ENCODE measurements at places on chromosomes 3 and 15.
A peak's percentile ranks its signal among the peaks of the same experiment; 100 is the strongest.

DNA sequence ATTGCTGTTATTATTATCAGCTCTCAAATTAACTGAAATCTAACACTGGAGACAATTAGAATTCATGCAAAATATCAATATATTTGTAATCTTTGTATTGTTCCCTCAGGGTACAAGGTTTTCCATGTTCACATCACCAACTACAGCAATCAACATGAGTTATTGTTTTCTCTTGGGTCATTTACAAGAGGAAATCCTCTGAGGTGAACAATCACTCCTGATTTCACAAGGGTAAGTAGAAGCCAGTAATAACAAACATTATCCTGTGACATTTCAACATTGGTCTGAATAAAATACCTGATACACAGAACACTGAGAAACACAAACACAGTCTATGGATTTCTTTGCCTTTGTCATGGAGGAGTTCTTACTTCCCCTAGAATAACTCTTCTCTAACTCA lies 174.0 kb downstream of the SUCNR1 start:
- DNase-seq: no peak

- DNase-seq: peak; percentile 85
Observed at GRCh38 chr15:36362509-36362915, 216.9 kb upstream of the CDIN1 start.

DNA sequence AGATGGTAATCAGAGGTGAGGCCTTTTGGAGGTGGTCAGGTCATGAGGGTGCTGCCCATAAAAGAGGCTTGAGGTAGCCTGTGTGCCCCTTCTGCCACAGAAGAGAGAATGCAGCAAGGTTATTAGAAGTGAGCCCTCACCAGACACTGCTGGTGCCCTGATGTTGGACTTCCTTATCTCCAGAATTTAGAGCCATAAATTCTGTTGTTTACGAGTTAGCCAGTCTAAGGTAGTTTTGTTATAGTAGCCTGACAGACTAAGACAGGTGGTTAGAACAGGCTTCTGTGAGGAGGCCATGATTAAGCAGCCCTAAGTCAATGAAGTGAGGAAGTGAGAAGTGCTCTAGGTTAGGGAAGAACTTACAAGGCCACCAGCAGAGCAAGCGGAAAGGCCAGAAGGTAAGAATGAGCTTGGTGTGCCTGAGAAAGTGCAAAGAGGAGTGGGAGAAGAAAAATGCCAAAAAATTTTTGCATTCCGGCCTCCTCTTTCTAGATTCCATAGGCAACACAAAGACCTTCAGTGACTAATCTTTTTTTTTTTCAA lies 44.2 kb upstream of the STT3B start:
- no peak for DNase-seq

DNA sequence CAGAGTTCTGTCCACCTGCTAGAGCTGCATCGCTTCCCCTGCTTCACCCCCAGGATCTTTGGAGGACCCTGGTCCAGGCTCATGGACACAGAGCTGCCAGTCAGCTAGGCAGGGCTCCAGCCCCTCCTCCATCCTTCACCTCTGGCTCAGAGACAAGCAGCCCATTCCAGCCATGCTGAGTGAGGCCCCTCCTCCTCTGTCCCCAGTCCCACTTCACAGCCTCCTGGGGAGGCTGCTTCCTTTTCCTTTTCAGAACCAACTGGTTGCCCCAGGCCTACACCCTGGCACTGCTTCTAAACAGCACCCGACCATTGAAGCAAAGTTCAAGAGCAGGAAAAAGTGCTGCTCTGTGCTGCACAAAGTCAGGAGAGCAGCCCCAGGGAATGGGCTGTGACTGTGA lies 22.2 kb downstream of the IQSEC1 start:
- no peak for DNase-seq

- no peak for DNase-seq
Observed at GRCh38 chr15:63483521-63484371, 20.6 kb upstream of the USP3 start.

DNA sequence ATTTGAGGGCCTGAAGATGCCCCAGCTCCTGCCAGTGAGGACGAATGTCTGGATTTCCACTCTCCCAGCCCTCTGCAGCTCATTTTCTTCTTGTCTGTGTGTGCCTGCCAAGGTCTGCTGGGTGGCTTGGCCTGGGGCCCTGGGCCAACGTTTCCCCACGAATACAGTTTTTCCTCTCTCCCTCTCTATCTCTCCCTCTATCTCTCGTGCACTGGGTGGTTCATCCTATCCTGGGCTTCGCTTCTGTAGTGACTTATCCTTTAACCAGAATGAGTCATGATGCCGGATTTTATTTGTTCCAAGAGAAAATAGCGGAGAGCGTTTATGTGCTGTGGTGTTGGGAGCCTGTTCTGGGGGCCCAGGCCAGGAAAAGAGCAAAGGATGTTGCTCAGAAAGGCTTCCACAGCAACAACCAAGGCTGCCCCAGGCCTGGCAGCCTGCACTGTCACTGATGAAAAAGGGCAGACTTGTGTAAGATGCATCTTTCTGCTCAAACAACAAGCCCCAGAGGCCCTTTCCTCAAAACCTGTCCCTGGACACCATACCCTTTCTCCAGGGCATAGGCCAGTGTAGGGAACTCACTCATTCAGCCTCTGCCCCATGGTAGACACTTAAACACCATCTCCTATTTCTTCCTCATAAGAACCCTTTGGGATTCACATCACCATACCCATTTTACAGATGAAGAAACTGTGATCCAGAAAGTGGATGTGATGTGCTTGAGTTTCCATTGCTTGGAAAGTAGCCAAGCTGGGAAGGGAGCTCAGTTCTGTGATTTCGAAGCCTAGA lies 47.3 kb downstream of the ITGA11 start:
- peak; percentile 97 for DNase-seq

DNA sequence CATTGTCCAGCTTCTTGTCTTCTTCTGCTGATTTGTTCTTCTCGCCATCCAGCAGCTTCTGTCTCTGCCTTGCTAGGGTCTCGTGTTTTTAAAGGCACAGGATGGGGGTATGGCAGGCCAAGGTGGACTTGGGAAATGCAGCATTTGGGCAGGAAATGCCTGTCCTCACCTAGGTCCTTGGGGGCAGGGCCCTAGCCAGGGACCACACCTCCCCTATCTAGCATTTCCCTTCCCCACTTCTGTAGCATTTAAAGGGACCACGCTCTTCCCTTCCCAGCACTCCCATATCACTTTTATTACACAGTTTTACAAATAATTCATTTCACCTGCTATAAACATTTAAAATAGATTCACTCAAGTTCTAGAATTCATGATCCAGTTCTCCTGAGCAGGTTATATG lies 315.4 kb upstream of the LMCD1 start:
- DNase-seq: no peak

DNA sequence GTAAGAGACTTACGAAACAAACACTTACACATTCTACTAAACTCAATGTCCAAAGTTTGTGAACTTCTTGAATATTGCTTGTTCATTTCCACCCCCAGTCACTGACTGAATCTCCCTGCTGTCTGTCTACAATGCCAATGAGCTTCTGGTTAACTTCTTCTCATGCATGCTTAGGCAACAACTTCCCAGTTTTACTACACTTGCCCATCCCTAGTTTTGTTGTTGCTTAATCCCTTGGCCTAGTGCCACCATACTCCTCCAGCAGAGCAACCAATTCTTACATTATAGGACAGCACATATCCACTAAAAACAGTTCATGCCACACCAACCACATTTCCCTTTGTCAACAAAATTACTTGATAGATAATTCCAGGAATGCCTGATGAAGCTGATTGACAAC lies 40.9 kb upstream of the CCR2 start:
- DNase-seq: peak; percentile 3

- no peak for DNase-seq
Observed at GRCh38 chr3:103203441-103203840, 768.6 kb downstream of the ZPLD1 start.

GRCh38 chr3:126542340-126543241 lies 16.1 kb downstream of the C3orf22 start:
- no peak for DNase-seq
